Mucosa of gallbladder (tissue), 1 donor: ENCODE measurements at places on chromosomes 7 and 10. TPM values are rescaled to one million over a fixed set of nuclear protein-coding genes. Genes with fewer than 3 reads are reported as not detected.

FOXI2 gene
- total RNA-seq = 0.23 TPM

MAT1A gene
- total RNA-seq = 0.98 TPM

ZNF117 gene
- 31.6 TPM for total RNA-seq

TDRD1 gene
- 2.0 TPM for total RNA-seq
